Transverse colon (tissue), 4 donors: ENCODE measurements at places on chromosomes 4 and X. TPM values are rescaled to one million over a fixed set of nuclear protein-coding genes. Genes with fewer than 3 reads are reported as not detected.

The TRIM60 gene
- total RNA-seq = not detected

The PNMA6A gene
- not detected for total RNA-seq

The ARMCX2 gene
- 11.7 TPM for total RNA-seq

The MAGEE1 gene
- total RNA-seq = 0.27 TPM

The NAP1L3 gene
- 1.3 TPM for total RNA-seq

The DAPP1 gene
- 10.7 TPM for total RNA-seq

The TDO2 gene
- not detected for total RNA-seq

The MAGEE2 gene
- not detected for total RNA-seq

The DCAF16 gene
- 9.0 TPM for total RNA-seq

The ZMAT1 gene
- total RNA-seq = 0.40 TPM

The VCX3A gene
- total RNA-seq = not detected

The DGKK gene
- not detected for total RNA-seq

The LRCH2 gene
- total RNA-seq = 1.2 TPM

The CLDN22 gene
- not detected for total RNA-seq

The VGLL1 gene
- not detected for total RNA-seq

The PABPC1L2A gene
- not detected for total RNA-seq

The PRR32 gene
- total RNA-seq = not detected

The BMPR1B gene
- total RNA-seq = 0.68 TPM

The MAML3 gene
- total RNA-seq = 18.3 TPM

The CCDC160 gene
- total RNA-seq = 0.64 TPM

The SMAD1 gene
- 45.4 TPM for total RNA-seq

The ELK1 gene
- 21.0 TPM for total RNA-seq
